ENCODE measurements at places on chromosomes 16 and 17.

DNA sequence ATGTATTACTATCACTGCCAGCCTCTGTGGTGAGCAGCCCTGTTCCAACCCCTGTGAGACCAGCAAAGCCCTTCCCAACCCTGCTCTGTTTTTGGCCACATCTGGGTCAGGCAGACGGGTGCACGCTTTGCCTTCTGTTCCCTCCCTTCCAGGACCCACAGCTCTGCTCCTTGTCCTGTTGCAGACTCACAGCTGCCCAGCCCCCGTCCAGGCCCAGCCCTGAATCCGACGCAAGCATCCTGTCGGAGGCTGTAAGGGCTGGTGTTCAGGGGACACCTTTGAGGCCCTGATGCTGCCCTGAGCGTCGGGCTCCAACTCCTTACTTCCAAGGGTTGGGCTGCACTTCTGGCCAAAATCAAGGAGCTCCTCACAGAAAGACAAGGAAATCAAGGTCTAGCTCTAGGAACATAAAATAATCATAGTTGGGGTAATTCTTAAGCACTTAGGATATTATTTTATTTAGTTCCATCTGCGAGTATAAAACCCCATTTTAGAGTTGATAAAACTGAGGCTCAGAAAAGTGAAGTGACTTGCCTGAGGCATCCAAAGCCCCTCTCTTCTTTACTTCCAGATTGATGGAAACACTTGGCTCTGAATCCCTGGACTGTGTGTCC is 14.3 kb upstream of the SRCIN1 start:
- DNase-seq: no peak

DNA sequence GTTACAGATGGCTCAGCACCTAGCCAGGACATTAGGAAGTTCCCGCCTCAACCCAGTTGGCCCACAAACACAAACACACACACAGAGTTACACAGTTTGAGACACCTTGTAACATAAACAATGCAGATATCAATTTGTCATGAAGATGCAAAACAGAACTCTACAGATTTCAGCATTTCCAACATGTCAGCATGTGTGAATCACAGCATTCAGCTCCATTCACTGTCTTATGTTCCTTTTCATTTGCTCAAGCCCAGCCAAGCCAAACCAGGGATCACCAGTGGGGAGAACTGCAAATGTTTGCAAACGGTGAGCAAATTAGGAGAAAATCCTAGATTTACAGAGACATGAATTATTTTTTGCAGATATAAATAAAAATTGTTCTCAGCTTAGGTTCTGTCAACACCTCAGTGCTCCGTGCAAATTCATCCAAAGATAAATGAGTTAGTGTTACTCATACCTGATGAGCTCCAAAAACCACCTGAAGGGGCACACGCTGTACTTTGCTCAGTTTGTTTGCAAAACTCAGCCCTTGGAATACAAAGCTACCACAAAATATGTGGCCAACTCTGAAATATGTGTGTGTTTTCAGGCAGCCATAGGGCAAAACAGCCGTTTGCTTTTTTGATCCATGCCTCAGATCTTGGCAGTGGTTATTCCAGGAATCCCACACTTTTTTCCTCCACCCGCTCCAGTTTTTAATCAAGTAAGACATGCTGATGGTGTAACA is 16.3 kb upstream of the COX10 start:
- DNase-seq: no peak

GRCh38 chr17:34485999-34486398 is 93.4 kb upstream of the TMEM132E start:
- DNase-seq: peak; percentile 2

DNA sequence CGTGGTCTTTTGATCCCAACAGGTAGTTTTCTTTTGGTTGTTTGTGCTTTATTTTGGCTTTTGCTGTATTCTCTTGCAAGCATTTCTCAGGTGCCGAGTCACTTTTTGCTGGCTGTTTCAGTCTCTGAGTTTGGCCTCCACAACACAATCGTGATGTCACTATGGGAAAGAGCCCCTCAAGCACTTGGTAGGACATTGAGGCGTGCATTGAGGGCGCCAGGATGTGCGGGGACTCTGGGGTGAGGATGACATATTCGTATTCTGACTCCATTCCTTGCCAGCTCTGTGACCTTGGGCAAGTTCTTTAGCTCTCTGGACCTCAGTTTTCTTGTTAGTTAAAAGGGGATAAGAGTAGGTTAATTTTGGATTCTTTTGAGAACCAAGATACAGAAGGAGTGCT is 13.0 kb downstream of the KSR1 start:
- DNase-seq: no peak

DNA sequence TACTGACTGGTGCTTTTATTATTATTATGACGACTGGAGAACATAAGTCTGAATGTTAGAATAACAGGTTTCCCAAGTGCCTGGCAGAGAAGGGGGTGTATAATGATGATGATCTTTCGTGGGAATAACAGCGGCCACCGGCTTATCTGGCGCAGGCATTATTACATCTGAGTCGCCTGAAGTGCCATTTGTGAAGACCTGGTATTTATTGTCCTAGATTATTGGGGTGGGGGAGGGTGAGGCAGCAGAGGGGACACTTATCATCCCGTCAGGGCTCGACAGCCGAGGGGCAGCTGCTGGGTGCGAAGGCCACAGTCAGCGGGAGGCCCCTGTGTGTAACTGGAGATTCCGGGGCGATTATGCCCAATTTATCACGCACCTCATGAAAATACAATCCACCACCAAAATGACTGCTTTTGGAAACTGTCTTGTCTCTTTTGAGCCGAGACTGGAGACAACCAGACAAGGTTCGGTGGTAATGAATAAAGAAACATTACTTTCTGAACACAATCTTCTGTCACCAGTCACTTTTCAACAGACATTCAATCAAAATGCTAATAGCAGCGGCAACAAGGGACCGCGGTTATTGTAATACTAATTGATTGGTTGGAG is 199.3 kb downstream of the CCDC182 start:
- no peak for DNase-seq

DNA sequence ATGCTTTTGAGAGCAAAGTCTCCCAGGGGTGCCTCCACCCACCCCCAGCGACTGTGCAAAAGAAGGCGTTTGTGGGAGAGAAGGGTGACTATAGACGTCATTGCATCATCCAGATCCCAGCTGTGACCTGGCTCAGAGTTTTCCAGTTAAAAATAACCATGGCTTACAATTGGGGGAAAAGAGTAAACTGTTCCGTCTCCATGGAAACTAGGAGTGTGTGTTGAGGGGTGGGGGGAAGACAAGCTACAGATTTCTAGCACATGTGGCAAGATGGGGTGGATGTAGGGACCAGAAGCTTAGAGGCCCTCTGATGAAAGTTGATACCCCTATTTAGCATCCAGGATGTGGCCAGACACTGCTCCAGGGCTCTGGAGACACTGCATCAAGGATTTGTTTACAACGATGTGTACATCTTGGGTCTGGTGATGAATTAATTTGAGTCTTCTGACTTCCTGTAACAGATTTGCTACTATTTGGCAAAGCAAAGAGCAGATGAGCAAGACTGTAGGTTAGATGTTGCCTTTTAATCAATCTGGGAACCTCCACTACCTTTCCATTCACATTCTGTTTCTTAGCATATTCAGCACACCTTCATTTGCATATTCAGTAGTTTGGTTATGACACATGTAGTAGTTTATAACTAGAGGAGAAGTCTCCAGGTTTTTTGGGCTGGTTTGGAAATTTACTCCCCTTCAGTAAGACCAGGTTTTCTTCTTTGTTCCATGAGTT is 6.2 kb upstream of the DUSP14 start:
- no peak for DNase-seq

Measured in CD4-positive, alpha-beta T cell treated with Interleukin-4 for 4 hours (primary cell).